Stimulated activated naive CD4-positive, alpha-beta T cell treated with Interleukin-2 at 50 U/mL for 16 hours (primary cell): ENCODE measurements at places on chromosomes 11 and 22.

DNA sequence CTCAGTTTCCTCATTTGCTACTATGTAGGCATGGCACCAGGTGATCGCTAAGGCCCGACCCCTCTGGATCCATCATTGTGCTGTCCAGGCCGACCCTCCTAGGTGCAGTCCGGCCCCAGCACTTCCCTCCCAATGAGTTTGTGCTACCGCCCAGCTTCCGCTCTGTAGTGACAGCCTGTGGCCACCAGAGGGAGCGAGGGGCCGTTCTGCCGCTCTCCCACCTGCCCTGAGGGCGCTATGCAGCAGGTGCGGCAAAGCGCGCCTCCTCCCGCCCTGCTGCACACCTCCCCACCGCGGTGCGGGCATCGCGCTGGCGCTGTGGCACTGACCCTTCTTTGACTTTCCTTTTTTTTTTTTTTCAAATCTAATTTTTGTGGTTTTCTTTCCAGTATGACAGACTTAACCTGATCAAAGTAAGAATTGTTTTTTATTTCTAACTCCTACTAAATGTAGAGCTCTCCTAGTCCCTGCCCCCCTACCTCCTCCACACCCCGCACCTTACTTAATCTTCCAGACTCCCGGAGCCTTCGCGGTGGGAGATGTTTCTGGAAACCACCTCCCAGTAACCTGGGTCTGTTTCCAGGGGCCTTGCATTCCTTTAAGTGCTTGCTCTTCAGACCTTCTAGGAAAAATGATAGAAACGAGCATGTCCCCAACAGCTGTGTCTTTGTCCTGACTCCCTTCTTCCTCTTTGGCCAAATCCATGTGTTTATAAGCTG lies 73.7 kb downstream of the SCN3B start:
- peak; percentile 55 for DNase-seq

- DNase-seq: no peak
These were observed 1.5 kb downstream of the TMEM121B start for GRCh38 chr22:17119481-17120202.

DNA sequence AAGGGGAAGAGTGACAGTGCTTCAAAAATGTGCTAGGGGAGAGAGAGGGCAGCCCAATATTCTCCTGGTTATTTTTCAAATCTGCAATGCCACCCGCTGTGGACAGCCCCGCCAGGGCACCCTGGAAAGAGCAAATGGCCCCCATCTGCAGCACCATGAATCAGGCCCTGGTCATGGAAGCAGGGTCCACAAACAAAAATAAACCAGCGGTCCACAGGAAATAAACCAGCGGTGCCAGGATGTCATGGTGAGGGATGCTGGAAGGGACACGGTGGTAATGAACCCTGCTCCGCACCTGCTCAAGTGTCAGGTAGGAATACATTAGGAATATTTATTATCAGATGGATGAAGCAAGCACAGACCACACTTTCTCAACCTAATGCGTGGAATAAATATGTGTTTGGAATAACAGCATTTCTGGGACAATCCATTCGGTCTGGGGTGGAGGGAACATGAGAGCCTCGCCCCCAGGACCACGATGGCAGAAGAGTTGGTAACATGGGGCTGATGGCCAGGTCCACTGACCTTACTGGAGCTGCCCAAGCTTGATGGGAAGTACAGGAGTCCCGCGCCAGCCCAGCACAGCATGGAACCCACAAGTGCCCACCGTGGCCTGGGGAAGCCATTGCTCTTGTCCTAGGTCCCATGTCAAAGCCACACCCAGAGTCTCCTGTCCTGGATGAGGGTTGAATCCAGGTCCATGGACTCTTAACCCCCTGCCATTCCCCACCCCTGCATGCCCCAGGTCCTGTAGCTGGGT lies 181.7 kb downstream of the BRD1 start:
- DNase-seq: no peak

DNA sequence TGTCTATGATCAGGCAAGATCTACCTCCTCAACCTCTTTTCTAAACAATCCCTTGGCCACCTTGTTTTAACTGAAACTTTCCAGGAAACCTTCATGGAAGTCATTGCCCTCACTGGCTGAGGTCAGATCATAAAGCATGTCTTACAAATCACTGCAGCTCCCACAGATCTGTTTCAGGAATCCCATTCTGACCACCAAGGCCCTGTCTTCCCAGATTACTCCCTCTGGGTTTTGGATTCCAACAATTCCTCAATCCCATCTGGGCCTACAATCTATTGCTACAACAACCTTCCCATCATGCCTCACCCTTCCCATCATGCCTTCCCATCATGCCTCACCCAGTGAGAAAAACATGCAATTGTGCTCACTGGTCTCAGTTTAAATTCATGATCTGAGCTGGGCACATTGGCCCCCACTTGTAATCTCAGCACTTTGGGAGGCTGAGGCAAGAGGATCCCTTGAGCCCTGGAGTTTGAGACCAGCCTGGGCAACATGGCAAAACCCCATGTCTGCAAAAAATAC lies 15.9 kb downstream of the ADAMTS15 start:
- no peak for DNase-seq

DNA sequence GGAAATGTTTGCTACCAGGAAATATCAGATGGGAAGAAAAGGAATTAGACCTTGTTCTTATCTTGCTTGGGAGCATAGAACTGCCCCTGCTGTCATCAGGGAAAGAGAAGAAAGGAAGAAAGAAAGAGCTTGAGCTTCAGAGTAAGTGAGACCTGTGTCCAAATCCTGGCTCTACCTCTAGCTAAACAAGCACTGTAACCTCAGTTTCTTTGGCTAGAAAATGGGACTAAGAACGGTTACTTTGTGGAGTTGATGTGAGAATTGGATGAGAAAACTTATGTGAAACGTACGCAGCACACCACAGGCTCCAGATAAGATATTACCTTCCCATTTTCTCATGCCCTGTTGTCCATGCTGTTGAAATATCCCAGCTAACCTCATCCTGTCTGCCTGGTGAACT lies 57.1 kb upstream of the CREB3L1 start:
- DNase-seq: no peak

- no peak for DNase-seq
These were observed 14.0 kb upstream of the AMPD3 start for GRCh38 chr11:10441091-10441490.

GRCh38 chr11:2649848-2650247 lies 49.9 kb downstream of the KCNQ1OT1 start:
- DNase-seq: no peak

DNA sequence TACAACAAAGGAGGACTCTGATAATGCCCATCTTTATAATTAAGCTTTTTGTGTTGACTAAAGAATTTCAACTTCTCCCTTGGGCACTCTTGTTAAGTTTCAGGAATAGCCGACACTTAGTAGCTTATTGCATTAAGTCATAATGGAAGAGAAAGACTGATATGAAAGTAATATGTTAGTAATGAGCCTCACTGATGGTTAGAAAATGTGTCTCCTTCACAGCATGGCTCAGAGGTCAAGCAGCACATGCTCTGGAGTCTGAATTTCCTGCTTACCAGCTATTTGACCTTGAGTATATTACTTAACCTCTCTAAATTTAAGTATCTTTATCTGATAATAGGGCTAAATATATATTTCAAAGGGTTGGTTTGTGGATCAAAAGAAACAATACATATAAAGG lies 39.0 kb downstream of the PDGFD start:
- no peak for DNase-seq

GRCh38 chr22:36323855-36324331 lies 63.9 kb downstream of the MYH9 start:
- DNase-seq: no peak

DNA sequence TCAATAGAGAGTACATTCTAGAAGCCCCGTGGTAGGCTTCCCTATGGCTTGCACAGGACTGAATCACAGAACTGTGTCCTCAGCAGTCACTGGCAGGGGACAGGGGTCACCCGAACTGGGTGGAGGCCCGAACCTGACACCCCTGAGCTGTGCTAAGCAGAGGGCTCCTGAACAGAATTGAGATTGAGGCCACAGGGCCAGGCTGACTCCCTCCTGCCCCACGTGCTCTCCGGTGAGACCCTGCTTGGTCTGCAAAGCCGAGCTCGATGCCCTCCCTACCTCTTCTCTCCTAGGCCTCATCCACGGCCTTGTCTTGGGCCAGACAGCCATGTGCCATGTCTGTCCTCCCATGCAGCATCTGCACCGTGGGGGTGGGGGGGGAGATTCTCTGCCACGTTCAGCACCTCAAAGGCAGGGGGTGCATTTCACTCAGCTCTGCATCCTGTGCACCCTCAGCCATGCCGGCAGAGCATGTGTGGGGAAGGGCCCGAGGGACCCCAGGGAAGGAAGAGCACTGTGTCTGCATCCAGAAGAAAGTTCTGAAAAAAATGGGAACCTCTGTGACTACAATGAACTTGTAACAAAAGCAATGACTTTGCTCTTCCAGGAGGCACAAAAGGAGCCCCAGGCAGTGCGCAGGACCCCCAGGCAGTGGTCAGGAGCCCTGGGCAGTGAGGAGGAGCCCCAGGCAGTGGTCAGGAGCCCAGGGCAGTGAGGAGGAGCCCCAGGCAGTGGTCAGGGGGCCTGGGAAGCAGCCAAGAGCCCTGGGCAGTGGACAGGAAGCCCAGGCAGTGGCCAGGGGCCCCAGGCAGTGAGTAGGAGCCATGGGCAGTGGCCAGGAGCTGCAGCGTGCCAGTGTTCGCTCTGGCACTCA lies 76.7 kb upstream of the SEPTIN5 start:
- DNase-seq: no peak

DNA sequence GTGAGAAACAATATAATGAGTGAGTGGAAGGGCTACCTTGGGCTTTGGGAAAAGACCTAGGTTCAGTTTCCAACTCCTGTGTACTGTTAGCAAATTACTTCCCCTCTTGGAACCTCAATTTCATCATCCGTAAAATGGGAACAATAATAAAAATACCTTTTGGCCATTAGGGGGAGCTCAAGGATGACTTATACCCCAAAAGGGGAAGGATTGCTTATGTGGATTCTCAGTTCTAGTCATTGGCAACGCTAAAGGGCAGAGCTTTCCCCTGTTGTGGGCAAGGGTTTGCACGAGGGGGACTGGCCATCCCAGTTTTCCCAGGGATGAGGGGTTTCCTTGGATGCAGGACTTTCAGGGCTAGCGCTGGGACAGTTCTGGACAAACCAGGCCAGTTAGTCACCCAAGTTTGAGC lies 3.1 kb upstream of the COMMD9 start:
- DNase-seq: no peak

DNA sequence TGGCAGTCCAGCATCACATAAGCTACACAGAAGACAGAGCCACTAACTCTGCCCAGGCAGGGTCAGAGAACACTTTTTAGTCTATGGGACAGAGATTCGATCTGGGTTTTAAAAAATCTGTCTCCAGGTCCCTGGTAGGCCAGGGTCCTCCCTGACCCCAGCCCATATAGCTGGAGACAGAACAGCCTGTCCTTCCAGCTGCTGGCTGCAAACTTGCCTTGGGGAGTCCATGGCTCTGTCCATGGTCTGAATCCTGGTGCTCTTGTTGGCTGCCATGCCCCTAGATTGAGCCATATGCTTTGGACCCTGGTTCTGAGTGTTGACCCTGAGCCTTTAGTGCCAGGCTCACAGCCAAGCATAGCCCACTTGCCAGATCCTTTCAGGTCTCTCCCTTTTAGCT lies 13.3 kb upstream of the LIPT2 start:
- DNase-seq: no peak

DNA sequence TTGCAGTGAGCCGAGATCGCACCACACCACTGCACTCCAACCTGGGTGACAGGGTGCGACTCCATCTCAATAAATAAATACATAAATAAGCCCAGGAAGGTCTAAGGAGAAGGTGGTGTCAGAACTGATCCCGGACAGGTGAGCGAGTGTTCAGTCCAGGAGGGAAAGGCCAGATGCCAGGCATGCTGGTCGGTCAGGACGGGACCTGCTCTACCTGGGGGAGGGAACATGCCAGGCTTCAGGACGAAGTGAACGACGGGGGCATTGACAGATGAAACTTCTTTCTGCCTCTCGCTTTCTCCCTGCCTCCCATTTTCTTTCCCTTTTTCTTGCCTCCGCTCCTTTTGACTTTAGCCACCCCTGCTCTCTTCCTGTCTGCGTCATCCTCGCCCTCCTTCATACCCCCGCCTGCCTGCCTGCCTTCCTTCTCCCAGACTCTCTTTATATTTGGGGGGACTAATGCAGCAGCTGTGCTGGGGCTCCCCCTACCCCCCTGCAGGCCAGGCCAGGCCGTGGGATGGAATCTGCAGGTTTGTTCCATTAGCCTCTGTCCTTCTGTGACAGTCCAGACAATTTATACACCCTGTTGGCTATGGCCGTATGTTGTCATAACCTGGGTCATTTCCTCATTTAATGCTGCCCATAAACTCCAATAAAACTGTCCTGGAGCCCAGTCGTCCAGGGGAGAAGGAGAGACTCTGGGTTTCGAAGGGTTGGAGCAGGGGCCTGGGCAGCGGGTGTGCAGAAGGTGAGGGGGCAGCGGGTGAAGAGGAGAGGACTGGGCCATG lies 209.2 kb upstream of the TBCEL start:
- DNase-seq: no peak

GRCh38 chr11:83456075-83456474 lies 169.9 kb upstream of the CCDC90B start:
- DNase-seq: no peak

DNA sequence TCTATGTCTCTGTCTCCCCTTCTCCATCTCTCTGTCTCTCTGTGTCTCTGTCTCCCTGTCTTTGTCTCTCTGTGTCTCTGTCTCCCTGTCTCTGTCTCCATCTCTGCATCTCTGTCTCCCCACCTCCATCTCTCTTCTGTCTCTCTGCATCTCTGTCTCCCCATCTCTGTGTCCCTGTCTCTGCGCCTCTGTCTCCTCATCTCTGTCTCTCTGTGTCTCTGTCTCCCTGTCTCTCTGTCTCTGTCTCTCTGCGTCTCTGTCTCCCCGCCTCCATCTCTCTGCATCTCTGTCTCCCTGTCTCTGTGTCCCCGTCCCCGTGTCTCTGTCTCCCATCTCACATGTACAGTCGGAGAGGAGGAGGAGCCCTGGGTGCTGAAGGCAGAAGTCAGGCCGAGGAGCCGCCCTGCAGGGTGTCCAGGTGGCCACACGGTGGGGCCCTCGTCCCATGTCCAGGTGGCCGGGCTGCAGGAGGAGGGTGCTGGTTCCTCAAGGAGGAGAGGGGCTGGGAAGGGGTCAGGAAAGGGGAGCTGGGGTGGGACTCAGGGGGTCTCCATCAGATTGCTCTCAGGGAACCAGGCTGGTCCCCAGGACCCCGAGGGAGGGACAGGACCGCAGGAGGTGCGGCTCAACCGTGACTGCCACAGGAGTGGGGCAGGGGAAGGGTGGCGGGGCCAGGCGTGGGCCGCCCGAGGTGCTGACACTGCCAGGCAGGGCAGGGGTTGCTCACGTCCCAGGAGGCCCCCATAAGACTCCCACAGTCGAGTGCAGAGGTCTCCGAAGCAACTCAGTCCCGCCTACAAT lies 25.6 kb upstream of the TH start:
- DNase-seq: peak; percentile 60

- peak; percentile 17 for DNase-seq
These were observed at the start of gene CEND1 for GRCh38 chr11:789943-790342. Gene CEND1, minus strand, starts transcription at chr11:790090. Its CDS starts 1,514 bp downstream, at chr11:788576.

DNA sequence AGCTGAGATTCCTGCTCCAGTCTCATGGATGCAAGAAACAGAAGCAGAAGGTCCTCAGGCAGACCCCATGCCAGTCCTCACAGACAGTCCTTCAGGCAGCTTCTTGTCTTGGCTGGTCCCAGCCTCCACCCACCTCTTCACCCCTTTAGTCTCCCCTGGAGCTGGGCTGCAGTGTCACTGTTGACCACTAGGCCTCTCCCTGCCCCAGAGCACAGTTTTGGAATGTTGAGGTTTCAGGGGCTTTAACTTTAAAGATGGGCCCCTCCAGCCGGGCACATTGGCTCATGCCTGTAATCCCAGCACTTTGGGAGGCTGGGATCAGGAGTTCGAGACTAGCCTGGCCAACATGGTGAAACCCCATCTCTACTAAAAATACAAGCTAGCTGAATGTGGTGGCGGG lies 39.5 kb upstream of the GCAT start:
- no peak for DNase-seq
